ENCODE measurements at places on chromosomes 3 and 15.

DNA sequence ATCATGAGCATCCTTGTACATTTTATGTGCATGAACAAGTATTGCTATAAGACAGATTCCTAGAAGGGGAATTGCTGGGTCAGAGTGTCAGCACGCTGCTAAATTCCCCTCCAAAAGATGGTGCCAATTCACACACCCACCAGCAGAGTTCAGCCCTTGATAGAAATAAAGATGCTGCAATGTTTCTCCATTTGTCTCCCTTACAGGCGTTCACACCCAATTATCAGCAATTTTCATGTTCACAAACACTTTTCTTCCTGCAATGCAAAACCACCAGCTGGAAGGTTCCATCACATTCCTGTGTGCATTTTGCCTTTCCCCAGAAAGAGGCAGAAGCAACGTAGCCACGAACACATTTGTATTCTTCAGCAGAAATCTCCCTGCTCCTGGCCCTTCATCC lies 3.3 kb upstream of the TAMM41 start:
- DNase-seq = no peak

- DNase-seq = no peak
These were observed 344.3 kb upstream of the UMPS start for GRCh38 chr3:124385996-124386395.

GRCh38 chr15:88243895-88244787 lies 12.4 kb downstream of the NTRK3 start:
- DNase-seq = no peak

DNA sequence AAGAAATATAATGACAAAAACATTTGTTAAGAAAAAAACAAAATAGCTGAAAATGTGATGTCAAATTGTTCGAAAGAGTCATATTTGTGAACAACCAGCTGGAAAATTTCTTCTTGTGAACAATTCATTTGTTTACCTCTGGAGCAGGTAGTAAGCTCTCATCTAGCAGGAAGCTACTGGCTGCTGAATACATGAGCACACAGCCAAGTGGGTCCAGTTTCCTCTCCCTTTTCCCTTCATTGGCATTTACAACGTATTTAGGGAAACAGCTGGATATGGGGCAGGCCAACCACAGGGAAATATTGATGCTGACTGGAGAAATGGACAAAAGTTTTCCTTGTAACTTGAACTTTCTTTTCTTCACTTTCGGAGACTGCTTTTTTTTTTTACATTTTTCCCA lies 1354.7 kb upstream of the EPHA6 start:
- DNase-seq = no peak

GRCh38 chr3:23926736-23927135 lies 9.8 kb downstream of the RPL15 start:
- DNase-seq = no peak
